ENCODE measurements at places on chromosomes 13 and 19.

- DNase-seq, result no peak
These were observed 917 bp downstream of the FBXW9 start for GRCh38 chr19:12695514-12695913.

DNA sequence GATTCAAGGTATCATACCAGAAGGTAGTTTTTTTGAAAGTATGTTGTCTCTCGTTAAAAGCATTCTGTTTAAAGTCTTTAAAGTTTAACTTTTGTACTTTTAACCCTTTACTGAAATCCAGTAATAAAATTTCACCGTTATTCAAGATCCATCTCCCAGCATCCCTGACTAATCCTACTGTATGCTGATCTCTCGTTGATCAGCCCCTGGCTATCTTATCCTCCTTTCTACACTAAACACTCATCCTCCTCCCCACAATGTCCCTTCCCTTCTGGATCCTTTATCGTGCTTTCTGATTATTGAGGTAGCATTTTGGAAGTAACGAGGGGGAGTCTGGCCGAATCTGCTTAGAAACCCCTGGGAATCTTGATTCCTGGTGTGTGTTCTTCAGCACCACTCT, 1.3 kb downstream of the TPP2 start:
- DNase-seq, result no peak

DNA sequence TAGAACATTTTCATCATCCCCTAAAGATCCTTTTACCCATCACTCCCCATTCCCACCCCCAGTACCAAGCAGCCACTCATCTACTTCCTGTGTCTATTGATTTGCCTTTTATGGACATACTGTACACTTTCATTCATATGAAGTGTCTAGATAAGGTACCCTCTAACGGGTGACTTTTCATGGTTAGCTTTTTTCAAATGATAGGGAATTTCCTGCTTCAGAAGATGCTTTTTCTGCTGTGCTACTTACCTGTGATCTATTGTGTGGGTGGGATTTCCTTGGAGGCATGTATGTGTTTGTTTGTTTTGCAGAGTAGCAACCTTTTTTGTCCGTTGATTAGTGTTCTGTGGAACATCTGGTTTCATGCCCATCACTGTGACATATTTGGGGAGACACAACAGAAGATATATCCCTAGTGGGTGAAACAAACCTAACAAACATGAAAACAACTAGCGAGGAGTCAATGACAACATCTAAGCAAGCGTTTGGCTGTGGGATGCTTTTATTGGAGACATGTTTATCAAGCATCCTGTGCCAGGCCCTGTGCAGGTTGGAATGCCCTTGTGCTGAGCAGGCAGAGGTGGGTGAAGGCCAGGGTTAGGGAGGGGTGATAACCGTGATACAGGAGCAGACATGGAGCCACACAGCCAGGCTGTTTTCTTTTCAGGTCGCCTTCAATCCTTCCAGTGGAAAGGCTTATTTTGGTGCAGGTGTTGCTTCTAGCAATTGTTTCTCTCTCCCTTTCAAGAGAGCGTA, 17.6 kb downstream of the SPINT2 start:
- DNase-seq, result no peak

GRCh38 chr13:110615322-110616102, at the start of gene NAXD:
TSS of gene NAXD (plus strand) at chr13:110615545. CDS start at chr13:110615602, 57 bp downstream.
- peak; percentile 58 for DNase-seq

- DNase-seq, result no peak
These were observed 45.7 kb upstream of the ZNF730 start for GRCh38 chr19:23071147-23071511.

DNA sequence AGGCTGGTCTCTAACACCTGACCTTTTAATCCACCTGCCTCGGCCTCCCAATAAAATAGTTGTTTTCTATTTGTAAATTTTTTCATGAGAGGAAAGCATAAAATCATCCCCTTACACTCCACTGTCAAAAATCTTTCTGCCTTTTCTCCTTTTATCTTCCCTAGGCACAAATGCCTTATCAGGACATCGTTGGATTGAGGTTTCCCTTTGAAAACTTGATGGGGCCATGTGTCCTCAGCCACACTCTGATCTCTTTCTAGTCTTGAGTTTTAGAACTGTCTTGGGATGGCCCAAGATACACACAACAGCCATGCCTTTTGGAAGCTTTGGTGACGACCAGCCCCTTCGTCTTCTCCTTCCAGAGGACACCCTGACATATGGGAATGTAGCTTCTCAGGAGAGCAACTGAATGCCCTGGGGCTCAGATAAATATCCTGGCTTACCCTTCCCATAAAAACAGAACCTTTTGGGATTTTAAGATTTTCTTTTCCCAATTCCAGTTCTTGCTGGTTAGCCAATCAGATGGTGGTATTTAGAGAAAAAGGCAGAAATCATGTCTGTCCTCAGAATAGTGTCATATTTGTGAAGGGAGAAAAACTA, 112.4 kb downstream of the ZNF429 start:
- no peak for DNase-seq

DNA sequence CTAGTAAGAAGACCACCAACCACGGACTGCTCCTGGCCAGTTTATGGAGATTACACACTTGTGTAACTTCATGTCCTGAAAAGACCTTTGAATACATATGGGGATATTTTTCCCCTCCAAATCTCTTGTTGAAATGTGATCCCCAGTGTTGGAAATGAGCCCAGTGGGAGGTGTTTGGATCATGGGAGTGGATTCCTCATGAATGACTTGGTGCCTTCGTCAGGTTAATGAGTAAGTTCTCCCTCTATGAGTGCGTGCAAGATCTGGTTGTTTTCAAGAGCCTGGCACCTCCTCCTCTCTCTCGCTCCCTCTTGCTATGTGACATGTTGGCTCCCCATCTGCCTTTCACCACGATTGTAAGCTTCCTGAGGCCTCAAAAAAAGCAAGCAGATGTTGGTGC, 769.0 kb upstream of the SLITRK1 start:
- no peak for DNase-seq

GRCh38 chr13:70523622-70524021, 415.4 kb upstream of the KLHL1 start:
- DNase-seq, result no peak

DNA sequence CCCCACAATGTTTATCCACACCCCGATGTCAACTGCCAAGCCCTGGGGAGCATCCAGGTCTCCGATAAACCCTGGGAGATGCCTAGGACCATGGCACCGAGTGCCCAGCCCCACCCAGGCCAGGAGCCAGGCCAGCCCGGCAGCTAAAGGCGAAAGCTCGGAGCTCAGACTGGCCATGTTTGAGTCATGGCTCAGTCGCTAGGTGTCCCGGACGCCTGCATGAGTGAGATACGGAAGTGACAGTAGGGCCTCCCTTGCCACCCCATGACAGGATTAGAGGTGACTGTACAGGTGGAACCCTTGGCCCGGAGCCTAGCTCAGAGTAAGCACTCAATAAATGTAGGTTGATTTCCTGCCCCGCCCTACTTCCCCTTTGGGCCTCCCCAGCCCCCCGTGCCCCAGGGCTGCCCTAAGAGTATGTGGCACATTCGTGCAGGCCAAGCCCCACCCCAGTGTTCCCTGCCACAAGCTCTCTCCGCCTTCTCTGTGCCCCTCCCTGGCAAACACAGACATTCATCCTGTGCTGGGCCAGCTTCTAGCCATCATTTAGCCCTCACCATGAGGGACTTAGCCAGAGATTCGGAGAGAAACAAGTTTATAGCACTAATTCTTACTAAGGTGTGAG, 5.8 kb upstream of the TPM4 start:
- no peak for DNase-seq

- no peak for DNase-seq
These were observed 21.8 kb downstream of the MTRF1 start for GRCh38 chr13:41241626-41242025.

GRCh38 chr19:12997179-12997966, 2.1 kb downstream of the NFIX start:
- no peak for DNase-seq

GRCh38 chr19:31340042-31341025, 8.9 kb downstream of the TSHZ3 start:
- peak; percentile 34 for DNase-seq

GRCh38 chr19:11041966-11042627, 47.2 kb upstream of the LDLR start:
- no peak for DNase-seq

GRCh38 chr19:57701625-57702024, 7.4 kb downstream of the ZNF154 start:
- DNase-seq, result no peak

GRCh38 chr19:57288373-57288772, 8.1 kb downstream of the ZNF460 start:
- DNase-seq, result no peak
